Muscle of leg (tissue), 16 donors: ENCODE measurements at places on chromosomes 6 and 20. TPM values are rescaled to one million over a fixed set of nuclear protein-coding genes. Genes with fewer than 3 reads are reported as not detected.

DNA sequence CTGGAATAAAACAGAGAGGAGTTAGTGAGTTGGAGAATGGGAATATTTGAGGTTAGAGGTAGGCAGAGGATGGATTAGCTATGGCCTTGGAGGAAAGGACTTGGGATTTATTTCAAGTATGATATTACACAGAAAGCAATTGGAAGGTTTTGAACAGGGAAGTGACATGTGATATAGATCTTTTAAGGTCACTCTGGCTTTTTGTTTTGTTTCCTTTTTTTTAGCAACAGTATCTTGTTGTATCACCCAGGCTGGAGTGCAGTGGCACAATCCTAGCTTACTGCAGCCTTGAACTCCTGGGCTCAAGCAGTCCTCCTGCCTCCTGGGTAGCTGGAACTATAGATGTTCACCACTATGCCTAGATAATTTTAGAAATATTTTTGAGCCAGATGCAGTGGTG is 190.3 kb downstream of the UTRN start:
- DNase-seq = no peak

Gene FAM209A
- total RNA-seq = 0.22 TPM

DNA sequence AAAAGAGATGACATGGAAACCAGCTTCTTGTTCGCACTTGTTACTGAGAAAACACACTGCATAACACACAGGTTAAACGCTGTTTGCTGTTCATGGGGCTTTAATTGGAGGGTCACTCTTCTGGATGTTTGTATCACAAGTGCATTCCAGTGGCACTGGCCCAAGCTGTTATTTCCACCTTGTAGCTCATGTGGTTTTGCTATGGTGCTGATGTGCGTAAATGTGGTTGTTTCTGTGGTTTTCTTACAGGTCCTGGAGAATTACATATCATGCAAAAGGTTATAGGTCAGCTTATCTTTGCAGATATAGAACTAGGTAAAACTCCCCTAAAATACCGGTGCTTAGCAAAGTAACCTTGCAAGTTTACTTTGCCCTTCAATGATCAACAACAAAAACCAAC is 89.3 kb upstream of the AHI1 start:
- DNase-seq = no peak

GRCh38 chr20:61500791-61501321 is 248.8 kb downstream of the CDH4 start:
- DNase-seq = no peak

DNA sequence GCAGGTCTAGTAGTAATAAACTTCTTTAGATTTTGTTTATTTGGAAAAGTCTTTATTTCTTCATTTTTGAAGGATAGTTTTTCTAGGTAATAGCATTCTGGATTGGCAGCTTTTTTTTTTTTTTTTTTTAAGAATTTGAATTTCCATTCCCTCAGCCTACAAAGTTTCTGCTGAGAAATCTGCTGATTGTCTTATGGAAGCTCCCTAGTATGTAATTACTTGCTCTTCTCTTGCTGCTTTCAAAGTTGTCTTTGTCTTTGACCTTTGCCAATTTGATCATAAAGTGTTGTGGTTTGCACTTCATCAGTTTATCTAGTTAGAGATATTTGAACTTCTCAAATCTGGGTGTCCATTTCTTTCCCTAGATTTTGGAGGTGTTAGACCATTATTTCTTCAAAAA is 82.2 kb upstream of the GMDS start:
- no peak for DNase-seq

GRCh38 chr20:17525650-17526049 is 5.5 kb downstream of the BFSP1 start:
- no peak for DNase-seq

- no peak for DNase-seq
These were observed 5.8 kb downstream of the GABBR1 start for GRCh38 chr6:29626948-29627754.
